Midbrain (tissue), 1 donor: ENCODE measurements at places on chromosomes 5 and 9.

DNA sequence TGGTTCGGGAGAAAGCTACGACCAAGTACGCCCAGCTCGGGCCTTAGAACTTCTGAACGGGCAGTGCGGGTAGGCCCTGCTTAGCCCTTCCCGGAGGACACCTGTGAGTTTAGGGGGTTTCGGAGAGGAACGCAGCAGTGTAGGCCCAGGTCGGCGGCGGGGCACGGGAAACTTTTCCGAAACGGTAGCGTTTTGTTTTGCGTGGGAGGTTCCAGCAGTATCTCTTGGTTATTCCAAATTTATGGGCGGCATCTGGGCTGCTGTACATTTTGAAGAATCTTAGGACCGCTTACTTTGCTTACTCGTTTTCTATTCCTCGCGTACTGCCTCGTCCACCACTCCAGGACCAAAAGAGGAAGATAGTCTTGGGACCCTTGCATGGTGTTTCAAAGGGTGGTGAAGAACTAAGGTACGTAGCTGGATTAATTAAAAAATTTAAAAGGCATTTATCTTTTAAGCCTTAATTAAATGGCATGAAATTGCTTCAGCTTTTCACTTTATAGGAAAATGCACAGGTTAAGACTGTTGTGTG lies 492 bp downstream of the TENT2 start:
- no peak for DNase-seq

DNA sequence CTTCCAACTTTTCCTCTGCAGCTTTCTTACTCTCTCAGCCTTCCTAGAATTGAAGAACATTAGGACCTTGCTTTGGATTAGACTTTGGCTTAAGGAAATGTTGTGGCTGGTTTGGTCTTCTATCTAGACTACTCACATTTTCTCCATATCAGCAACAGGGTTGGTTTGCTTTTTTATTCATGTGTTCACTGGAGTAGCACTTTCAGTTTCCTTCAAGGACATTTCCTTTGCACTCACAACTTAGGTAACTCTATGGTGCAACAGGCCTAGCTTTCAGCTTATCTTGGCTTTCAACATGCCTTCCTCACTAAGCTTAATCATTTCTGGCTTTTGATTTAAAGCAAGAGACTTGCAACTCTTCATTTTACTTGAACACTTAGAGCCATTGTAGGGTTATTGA lies 153.1 kb downstream of the CCDC192 start:
- DNase-seq: no peak

DNA sequence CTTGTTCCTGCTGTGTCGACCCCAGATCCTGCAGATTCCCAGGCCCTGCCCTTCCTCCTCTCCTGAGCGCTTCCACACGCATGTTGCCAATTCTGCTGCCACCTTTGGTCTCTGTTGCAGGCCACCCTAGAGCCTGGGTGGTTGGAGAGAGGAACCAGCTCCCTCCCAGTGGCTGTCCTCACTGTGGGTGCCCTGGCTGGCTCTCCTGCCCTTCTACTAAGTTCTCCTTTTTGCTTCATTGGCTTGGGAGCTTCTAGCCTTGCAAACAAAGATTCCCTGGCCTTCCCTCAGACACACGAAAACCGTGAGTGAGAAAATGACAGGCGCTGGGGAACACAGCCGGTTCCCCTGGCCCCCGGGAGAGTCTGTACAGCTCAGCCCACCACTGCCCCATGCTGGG lies 14.2 kb upstream of the NCS1 start:
- no peak for DNase-seq

DNA sequence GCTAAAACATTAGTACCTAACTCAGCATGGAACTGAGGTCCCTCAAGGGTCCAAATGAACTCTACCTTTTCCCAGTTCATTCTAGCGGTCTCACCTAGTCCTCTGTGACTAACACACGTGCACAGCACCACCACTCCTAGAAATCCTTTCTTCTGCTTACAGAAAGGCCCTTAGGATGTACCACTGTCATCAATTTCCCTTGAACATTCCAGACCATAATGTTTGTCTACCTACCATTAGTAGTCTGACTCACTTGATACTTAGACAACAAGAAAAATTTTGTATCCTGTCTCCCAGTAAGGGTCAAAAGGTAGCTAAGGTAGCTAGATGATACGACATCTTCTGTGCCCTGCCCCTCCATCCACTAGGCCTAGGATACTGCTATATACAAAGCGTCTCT lies 166.6 kb downstream of the TSSK1B start:
- no peak for DNase-seq

GRCh38 chr9:12274577-12274976 lies 418.6 kb upstream of the TYRP1 start:
- DNase-seq: peak; percentile 6

DNA sequence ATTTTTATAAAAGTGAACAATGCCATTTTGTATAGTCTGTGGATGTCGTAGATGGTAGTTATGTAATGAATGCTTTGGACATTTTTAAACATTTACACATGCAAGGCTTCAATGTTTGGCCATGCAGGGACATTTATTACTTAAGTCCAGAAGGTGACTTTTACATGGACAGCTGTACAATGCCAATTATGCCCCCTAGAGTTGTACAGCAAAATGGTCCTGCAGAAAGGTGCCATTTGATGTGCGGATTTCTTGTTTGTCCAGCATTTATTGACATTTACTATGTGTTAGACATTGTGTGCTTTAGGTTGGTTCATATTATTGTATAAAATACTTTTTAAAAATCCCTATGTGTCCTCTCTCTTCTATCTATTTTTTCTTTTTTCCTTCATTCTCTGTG lies 22.5 kb upstream of the COMMD10 start:
- no peak for DNase-seq

DNA sequence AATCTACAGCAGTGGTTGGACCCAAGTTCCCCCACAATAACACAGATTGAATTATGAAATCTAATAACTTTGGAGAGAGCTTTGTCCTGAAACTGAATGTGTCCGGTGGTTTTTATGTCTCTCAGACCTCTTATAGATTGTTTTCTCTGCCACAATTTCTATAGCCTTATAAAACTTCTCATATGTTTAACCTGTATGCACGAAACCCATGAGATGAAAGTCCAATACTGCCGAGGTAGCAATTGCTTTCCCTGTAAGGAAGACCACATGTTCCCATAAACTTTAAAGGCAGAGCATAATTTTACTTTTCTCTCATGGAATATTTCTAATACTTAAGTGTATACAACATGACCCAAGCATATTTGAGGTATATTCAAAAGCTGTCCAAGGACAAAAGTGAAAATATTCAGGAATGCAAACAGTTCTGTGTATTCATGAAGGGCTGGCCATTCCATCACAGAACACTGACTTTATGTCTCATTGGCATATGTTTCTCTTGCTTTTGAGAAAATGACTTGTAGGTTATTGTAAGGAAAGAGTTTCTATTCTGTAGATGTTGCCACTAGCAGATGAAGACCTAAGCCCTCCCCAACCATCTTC lies 94.4 kb upstream of the TLE4 start:
- no peak for DNase-seq

GRCh38 chr5:171826132-171826531 lies 40.5 kb downstream of the SMIM23 start:
- no peak for DNase-seq

DNA sequence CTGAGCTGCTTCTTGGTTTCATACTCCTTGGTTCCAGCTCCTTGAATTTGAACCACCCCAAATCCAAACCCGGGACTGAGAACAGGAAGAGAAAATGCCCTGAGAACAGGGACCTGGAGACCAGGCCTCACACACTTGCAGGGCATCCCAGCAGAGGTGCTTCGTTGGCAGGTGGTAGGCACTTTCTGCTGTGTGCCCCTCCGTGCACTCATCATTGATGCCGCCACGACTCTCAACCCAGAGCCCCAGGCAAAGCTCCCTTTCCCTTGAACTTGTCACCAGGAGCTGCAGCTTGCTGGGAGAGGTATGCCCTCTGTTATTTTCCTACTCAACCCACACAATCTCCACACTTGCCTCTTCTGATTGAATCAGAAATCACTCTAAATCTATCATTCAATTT lies 217.8 kb upstream of the IRX1 start:
- no peak for DNase-seq

GRCh38 chr5:167871091-167871490 lies 420.4 kb upstream of the WWC1 start:
- no peak for DNase-seq

- DNase-seq: peak; percentile 3
Observed at GRCh38 chr5:155004138-155004744, 9.3 kb upstream of the KIF4B start.

DNA sequence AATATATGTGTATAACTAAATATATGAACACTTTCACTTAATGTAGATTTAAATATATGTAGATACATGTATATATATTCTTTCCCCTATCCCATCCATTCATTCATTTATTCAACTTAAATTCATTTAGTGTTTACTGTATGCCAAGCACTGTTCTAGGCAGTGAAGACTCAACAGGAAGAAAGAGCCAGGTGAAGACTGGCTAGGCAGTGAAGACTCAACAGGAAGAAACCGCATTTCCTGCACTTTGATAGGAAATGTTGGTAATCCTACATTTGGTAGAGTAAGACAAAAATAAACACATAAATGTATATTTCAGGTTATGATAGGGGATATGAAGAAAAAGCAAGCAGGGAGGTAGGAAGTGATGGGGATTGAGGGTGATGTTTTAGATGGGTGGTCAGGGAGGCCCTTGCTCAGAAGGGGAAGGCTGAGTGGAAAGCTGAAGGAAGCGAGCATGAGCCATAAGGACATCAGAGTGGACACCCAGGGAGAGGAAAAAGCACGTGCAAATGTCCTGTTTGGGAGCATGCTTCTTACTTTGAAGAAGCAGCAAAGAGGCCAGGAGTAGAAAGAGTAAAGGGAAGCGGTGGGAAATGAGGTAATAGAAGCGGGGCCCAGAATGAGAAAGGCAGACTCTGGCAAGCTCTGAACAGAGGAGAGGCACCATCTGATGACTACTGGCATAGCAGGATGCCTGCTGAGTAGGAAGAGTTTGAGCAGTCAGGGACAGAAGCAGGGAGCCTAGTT lies 227.8 kb upstream of the MAP3K1 start:
- no peak for DNase-seq

DNA sequence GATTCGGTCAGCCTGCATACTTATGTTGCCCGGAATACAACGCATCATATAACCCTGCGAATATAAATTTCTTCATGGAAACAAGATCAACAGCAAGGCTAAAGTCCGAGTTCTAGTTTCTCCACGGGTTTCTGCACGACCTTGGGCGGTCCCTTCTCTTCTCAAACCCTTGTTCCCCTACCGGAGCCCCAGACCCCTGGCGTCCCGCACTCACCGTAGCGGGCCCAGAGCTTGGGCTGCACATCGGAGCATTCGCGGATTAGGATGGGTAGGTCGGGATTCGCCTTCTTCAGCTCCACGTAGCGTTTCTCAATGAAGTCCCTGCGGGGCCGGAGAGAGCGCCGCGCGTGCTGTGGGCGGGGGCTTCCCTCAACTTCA lies 399 bp downstream of the NDUFA2 start:
- no peak for DNase-seq

GRCh38 chr9:11551106-11551505 lies 938.3 kb upstream of the PTPRD start:
- DNase-seq: no peak

- DNase-seq: no peak
Observed at GRCh38 chr9:3875361-3876132, 349.7 kb upstream of the RFX3 start.

DNA sequence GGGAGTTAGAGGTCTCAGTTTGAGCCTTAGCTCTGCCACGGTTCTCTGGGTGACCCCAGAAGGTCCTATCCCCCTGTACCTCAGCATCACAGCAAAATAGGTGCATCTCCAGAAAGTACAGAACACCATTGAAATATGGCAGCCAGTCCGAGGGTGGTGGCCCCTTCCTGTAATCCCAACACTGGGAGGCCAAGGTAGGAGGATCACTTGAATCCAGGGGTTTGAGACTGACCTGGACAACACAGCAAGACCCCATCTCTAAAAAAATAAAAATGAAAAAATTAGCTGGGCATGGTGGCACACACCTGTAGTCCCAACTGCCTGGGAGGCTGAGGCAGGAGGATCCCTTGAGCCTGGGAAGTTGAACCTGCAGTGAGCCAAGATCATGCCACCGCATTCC lies 7.0 kb upstream of the CRB2 start:
- DNase-seq: no peak

- peak; percentile 85 for DNase-seq
Observed at GRCh38 chr9:133356391-133357091, at the start of the genes SURF1 and SURF2. Gene SURF1 (minus strand): TSS chr9:133356487. CDS start chr9:133356453, 34 bp downstream. Gene SURF2 (plus strand): TSS chr9:133356550. CDS start chr9:133356593, 43 bp downstream.

- DNase-seq: no peak
Observed at GRCh38 chr9:2755285-2755684, 38.0 kb downstream of the KCNV2 start.

DNA sequence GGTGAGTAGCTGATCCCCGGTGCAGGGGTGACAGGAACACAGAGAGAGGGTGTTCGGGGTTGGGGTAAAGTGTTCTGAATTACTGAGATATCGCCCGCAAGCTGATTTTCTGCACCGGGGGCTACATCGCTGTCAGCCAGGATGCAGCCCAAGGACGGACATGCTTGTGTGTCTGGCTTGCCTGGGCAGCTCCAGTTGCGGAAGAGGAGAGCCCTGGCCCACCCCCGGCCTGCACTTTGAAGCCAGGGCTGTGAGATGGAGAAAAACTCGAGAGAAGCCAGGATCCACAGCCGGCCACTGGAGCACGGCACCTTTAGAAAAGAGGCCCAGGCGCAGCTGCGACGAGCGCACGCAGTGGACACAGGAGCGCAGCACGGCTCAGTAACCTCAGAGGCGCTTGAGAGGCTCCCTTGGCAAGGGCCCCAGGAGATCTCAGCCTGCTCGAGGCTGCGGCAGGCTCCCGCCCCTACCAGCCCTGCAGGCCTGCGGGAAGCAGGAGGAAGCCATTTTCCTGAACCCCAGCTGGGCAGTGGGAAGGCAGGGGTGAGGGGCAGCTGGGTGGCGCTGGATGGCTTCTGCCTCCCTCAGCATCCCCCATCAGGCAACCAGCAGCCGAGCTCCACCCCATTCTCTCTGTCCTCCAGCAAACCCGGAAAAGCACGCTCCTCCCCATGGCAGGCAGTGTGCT lies 59.2 kb downstream of the C9orf50 start:
- DNase-seq: no peak

DNA sequence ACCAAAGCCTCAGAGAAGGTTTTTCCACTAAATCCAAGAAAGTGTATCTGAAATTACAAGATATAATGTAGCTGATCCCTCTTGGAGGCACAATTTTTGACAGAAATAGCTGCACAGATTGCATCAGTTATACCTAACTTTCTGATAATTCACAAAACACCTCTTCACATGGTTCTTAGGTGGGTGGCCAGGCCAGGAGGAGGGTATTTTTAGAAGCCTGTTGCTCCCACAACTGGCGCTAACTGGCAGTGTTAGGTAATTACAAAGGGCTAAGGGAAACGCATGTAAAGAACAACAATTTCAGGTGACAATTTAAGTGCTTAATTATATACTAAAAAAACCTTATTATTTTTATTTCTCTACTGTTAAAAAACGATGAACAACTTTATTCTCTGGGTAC lies 247.9 kb downstream of the BNC2 start:
- DNase-seq: no peak

GRCh38 chr5:99763021-99763774 lies 772.0 kb upstream of the FAM174A start:
- DNase-seq: no peak

DNA sequence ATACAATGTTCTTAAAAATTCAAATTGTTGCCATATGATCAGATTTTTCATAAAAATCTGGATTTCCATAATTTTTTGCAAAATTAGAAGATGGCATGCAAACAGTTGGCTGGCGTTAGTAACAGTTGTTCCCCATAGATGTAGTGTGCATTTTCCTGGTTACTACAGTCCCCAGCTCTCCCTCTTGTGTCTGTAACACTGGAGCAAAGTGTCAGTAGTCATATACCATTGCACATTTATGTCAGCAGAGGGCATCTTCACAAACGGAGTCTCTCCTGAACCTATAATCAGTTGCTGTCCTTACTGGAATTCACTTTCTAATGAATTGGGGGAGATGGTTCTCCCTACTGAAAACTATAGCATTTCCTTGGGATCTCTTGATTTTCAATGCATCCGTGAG lies 44.7 kb upstream of the DMAC1 start:
- DNase-seq: peak; percentile 50
